ENCODE measurements at places on chromosomes 1 and 21.

GRCh38 chr1:230029244-230029941, 37.6 kb upstream of the GALNT2 start:
- no peak for DNase-seq

DNA sequence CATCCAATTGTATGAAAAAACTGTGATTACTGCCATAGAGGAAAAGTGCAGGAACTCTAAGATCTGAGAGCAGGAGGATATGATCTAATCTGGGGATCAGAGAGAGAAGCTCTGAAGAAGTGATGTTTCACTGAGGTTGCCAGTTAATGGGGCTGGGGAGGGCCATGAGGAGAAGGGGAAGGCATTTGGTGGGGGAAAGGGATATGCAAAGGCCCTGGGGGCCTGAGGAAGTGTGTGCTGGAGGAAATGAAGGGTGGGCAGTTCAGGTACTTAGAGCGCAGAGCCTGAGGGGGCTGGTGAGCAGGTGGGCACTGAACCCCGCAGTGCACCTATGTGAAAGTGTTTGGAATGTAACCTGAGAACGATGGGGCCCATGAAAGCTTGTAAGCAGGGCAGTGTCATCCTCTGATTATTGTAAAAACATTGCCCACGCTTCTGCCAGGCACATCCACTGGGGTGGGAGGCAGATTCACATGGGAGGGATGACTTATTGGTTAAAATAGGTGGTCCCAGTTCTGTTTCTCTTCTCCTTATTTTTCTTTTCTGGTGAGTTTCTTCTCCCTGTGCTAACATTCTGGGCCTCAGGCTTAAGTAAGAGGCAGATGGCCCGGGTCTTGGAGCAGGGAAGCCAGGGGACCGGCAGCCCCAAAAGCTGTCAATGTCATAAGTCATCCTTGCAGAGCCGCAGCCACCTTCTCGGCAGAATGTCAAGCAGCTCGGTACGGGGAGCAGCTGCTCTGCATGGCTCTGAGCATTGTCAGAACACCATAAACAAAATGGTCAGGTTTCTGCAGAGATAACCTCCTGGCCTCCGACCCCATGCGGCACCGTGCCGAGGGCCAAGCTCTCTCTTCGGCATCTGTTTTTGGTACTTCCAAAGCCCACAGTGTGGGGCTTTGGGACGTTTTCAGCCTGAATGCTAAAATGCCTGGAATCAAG, 492.0 kb upstream of the VAMP3 start:
- no peak for DNase-seq

- DNase-seq = no peak
Observed at GRCh38 chr1:85179522-85179921, 21.3 kb downstream of the SYDE2 start.

DNA sequence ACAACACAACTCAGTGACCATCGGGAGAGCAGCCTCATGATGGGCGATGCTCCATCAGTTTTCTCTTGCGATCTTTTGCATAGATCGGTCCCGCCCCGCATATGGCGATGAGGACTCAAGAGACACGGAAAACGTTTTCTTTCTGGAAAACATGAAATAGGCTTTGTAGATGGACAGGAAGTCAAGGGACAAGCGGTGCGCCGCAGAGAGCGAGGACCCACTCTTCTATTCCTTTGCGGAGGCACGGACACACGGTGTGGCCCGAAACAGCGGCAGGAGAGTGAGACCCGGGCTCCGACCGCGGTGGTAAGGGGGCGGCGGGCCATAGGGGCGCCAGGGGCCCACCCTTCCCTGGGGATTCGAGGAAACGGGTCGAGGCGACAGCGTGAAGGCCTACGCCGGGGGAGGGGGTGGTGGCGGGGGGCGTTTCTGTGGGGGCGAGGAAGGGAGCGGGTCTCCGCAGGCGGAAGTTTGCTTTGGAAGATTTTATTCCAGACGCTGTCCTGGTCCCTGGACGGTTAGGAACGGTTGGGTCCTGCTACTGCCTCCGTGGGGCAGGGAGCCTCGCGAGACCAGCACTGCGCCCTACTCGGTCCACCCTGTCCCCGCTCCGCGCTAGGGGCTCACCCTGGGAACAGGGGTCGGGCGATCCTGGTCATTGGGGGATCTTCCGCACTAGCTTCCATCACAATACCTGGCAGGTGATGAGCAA, 796 bp upstream of the TDRKH start:
- DNase-seq = peak; percentile 10

DNA sequence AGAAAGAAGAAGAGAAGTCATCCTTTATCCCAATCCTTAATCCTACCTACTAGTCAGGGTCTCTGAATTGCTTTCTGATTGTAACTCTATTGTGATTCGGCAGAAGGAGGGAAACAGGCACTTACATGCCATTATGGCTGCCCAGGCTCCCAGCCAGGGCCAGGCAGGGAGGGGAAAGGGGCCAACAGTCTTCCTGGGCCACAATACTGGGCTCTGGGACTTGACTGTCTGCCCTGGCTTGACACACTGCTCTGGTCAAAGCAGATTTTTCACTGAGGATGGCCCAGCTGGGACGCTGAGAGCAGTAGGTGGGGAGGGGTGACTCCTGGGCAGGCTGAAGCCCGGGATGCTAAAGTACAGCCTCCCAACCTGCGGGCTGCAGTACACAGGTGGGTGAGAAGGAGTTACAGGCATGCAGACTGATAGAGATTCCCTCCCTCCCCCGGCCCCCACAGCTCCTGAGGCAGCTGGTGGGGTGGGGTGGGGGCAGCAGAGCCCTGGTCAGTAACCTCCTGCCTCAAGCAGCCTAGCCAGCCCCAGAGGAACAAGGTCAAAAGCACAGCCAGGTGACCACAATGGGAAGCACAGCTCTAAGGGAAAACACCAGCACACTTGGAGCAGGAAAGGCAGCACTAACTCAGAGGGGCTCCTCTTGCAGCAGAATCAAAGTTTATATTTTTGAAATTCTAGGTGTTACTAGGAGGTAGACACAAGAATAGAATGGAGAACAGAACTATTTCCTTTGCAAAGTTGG, 25.3 kb downstream of the KCND3 start:
- no peak for DNase-seq

DNA sequence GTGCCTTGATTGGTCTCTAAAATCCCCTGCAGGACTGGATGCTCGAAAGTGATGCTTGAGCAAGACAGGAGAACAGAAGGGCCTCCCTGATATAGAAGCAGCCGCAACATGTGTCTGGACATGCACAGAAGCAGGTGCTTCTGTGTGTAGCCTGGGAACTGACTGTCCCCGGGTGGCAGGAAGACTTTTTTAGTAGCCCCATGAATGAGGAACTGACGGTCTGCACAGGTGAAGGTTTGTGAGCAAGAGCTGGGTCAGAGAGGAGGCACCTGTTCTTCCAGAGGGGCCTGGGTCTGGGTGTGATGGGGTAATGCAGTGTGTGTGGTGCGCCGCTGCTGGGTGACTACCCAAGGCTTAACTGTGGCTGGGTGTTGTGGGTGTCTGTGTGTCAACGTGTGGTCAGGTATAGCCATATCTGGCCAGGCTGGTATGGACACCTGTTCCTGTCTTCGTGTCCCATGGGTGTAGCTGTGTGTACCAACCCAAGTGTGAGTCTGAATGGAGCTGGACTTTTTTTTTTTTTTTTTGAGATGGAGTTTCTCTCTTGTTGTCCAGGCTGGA, 39.1 kb upstream of the FOXO6 start:
- no peak for DNase-seq

GRCh38 chr1:24414775-24415333, 748 bp upstream of the NIPAL3 start:
- no peak for DNase-seq

- DNase-seq = no peak
Observed at GRCh38 chr1:247578946-247579460, 9.2 kb upstream of the OR2G2 start.

- DNase-seq = no peak
Observed at GRCh38 chr1:54926970-54927369, 40.0 kb upstream of the DHCR24 start.

DNA sequence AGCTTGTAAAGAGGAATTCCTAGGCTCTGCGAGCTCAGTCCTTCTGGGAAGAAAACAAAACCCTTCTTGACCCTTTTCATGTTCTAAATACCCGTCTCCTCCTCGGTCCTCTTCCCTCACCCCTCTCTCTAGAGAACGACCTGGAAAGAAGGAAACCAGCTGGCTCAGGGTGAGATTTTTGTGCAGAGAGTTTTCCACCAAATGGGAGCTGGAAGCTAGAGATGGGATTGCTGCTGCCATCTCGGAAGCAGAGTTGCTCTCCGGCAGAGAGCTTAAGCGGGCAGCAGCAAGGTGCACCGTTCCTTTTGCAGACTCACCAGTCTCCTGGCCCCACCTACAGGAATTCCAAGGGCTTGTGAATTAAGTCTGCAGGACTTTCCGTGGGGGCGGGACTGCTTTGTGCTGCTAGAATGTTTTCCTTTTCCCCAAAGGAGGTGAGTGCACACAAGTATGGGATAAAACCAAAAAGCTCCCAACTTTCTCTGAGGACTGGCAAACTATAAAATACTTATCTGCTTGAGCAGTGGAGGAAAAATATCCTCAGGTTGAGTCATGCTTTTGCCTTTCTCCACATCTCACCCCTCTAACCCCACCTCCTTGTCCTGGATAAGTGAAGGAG, 29.1 kb upstream of the KIAA0040 start:
- DNase-seq = no peak

DNA sequence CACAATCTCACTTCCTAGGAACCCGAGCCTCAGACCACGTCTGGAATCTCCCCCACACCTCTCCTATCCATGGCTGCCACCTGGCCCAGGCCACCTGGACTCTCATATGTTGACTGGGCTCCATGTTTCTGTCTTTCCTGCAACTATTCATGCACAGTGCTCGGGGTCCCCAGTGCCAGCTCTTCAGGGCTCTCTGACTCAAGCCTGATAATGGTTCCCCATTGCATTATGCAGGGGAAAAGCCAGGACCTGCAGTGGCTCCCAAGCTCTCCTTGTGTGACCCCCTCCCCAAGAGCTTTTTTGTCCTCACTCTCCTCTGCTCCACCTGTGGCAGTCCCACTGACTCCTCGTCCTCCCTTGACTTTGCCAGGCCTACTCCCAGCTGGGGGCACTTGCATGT, 417.6 kb downstream of the NPHP4 start:
- DNase-seq = no peak

DNA sequence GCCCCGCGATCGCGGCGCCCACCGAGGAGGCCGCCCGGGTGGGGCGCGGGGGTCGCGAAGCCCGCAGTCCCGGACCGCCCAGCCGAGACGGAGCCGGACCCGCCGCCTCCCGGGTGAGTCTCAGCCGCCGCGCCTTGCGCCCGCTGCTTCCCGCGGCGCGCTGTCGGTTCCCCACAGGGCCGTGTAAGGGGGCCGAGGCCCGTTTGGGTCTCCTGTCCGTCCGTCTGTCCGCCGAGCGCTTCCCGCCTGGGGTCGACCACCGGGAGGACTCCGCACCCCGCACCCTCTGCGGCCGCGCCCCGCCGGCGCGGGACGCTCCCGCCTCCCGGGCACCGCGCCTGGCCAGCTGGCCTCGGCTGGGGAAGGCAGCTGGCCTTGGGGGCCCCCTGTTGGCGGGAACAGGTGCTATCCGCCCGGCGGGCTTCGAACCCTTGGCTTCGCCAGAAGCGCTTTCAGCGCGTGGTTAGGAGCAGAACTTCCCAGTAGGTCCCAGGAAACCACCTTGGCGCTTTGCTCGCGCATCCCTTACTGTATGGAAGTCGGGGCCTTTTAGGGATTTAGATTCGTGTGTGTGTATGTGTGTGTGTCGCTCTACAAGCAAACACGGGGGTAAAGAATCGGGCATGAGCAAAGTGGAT, 414 bp downstream of the TMEM51 start:
- DNase-seq = peak; percentile 15

- no peak for DNase-seq
Observed at GRCh38 chr1:51728611-51729155, 111.8 kb downstream of the OSBPL9 start.

- no peak for DNase-seq
Observed at GRCh38 chr21:39650306-39650705, 37.6 kb downstream of the B3GALT5 start.

DNA sequence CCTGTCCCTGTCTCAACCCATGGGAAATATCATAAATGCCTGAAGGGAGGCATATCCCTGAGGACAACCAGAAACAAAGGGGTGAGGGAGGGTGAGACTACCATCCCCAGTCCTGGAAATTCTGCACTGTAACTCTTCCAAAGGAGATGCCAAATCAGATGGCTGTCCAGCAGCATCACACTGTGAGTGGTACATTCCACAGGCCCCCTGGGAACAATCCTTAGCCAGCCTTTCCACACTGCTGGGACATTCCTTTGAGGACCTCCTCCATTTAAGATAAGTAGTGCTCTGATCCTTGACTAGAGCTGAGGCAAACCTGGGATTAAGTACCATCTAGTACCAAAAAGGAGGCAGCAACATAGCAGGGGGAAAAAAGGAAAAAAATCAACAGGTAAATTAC, 10.7 kb downstream of the IVL start:
- DNase-seq = no peak

- DNase-seq = no peak
Observed at GRCh38 chr1:202892501-202892900, 3.6 kb upstream of the RABIF start.

DNA sequence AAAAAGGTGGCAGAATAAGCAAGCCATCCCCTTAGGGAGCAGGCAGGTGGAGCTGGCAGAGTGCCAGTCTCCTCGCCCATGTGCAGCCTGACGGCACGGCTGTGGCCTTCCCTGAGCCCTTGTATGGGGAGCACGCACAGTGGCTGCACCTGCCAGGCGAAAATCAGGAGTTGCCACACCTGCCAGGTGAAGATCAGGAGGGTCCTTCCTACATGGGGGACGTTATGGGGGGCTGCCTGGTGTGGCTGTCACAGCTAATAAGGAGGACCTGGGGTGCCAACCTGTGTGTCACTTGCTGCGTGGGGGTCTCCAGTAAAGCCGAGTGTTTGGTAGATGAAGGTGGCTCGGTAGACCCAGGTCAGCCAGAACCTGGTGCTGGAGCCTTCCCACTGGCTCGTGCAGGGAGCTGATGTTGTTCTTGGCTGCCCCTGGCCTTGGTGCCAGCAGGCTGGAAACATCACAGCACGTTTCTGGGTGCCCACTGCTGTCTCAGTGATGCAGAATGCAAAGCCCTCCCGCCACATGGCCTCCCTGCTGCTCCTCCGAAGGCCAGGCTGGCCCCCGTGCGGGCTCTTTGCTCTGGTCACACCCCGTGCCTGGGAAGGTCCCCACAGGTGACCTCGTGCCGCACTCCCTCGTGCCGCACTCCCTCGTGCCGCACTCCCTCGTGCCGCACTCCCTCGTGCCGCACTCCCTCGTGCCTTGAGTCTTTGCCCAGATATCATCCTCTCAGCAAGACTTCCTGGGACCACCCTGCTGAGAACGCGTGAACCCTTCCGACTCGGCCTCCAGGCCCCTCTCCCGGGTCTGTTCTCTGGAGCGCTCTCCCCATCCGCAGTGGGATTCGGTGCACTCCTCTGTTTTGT, 55.4 kb downstream of the SLC37A1 start:
- DNase-seq = peak; percentile 41

DNA sequence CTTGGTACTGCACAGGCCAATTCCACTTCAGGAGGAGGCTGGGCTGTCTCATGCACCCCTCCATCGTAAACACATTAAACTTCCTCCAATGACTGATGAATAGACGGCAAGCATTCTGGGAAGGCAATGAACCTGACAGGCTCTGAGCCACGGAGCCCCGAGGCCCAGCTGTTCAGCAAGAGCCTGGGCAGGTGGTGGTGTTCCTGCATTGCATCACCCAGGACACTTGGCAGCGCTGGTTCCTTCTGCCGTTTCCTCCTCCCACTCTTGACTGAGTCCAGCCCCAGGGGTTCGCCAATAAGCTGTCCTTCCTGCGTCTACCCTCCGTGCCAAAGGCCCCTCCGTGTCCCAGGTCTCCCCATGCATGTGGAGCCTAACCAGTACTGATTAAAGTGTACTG, 109.8 kb downstream of the JAK1 start:
- DNase-seq = peak; percentile 70

Measured in NCI-H2107 (cell line).